ENCODE measurements at places on chromosomes 13 and 19.

DNA sequence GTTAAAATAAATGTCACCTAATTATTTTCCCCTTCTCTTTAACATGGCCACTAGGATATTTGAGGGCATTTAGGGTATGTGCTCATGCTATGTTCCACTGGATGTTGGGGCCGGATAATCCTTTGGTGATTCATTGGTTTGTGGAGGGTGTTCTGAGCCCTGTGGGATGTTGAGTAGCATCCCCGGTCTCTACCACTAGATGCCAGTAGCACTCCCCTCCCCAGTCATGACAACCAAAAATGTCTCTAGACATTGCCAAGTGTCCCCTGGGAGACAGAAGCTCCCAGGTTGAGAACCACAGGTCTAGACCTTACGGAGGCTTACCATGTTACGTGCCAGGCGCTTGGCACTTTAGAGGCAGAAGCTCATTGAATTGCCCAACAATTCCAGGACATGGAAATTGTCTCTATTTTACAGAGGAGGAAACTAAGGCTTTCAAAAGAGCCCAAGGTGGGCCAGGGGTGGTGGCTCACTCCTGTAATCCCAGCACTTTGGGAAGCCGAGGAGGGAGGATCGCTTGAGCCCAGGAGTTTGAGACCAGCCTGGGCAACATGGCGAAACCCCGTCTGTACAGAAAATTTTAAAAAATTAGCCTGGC is 14.1 kb downstream of the SHANK1 start:
- no peak for DNase-seq
- H3K27me3 ChIP-seq = peaks cover 43% of the 10 kb centered on the region
- no peak overlapping the region for H3K27ac ChIP-seq
- no peaks in the 10 kb centered on the region for H3K4me1 ChIP-seq
- no peaks in the 10 kb centered on the region for H3K36me3 ChIP-seq

DNA sequence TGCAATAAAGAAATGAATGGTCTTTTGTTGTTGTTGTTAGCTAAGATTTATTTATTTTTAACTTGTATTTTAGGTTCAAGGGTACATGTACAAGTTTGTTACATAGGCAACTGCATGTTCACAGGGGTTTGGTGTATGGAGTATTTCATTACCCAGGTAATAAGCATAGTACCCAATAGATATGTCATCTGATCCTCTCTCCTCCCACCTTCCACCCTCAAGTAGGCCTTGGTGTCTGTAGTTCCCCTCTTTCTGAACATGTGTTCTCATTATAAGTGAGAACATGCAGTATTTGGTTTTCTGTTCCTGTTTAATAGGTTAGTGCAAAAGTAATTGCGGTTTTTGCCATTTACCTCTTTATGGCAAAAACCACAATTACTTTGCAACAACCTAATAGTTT is 554.1 kb downstream of the TBC1D4 start:
- no peak overlapping the region for H3K4me3 ChIP-seq
- no peak overlapping the region for H3K27ac ChIP-seq
- no peaks in the 10 kb centered on the region for H3K4me1 ChIP-seq
- no peak for DNase-seq
- no peaks in the 10 kb centered on the region for H3K27me3 ChIP-seq
- H3K36me3 ChIP-seq = no peaks in the 10 kb centered on the region

DNA sequence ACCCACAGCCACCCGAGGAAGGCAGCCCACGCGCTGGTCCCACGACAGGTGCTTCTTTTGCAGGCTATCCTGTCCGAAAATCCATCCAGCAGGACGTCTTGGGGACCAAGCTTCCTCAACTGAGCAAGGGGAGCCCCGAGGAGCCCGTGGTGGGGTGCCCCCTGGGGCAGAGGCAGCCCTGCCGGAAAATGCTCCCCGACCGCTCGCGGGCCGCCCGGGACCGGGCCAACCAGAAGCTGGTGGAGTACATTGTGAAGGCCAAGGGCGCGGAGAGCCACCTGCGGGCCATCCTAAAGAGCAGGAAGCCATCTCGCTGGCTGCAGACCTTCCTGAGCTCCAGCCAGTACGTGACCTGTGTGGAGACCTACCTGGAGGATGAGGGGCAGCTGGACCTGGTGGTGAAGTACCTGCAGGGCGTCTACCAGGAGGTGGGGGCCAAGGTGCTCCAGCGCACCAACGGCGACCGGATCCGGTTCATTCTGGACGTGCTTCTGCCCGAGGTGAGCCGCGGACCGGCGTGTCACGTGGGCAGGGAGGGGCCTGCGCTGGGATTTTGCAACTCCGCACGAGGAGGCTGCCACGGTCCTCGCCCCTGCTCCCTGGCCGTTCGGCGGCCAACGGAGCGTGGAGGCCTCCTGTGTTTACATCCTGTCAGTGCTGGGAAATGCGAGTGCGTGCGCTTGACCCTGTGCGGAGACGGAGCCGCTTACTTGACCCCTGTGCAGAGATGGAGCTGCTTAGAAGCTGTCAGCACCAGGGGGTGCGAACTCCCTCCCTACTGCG is 12.9 kb upstream of the NDUFS7 start:
- no peak overlapping the region for H3K4me3 ChIP-seq
- H3K4me1 ChIP-seq = no peaks in the 10 kb centered on the region
- H3K36me3 ChIP-seq = peaks cover 85% of the 10 kb centered on the region
- no peak overlapping the region for H3K27ac ChIP-seq
- H3K27me3 ChIP-seq = no peaks in the 10 kb centered on the region

- H3K4me3 ChIP-seq = no peak overlapping the region
- no peak overlapping the region for H3K27ac ChIP-seq
- H3K27me3 ChIP-seq = no peaks in the 10 kb centered on the region
- DNase-seq = no peak
These were observed 8.7 kb downstream of the MEGF8 start for GRCh38 chr19:42333975-42334696.

DNA sequence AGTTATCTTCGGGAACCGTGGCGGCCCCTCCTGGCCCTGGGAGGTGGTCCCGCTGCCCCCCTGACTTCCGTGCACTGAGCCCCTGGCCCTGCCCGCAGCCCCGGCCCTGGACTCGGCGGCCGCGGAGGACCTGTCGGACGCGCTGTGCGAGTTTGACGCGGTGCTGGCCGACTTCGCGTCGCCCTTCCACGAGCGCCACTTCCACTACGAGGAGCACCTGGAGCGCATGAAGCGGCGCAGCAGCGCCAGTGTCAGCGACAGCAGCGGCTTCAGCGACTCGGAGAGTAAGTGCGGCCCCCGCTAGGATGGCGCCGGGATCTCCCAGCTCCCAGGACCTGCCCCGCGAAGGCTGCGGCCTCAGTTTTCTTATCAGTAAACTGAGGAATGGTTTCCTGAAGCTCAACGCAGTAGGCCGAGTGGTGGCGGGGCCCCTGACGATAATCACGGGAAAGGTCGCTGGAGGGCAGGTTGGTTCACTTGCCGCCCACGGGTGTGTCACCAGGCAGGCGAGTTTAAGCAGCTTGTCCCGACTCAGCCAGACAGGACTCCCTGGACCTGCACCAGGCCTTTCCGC is 924 bp downstream of the RGCC start:
- H3K27ac ChIP-seq = peak overlapping the region; percentile 66
- H3K4me3 ChIP-seq = peak overlapping the region; percentile 60
- H3K4me1 ChIP-seq = no peaks in the 10 kb centered on the region
- DNase-seq = no peak

GRCh38 chr13:88623150-88623549 is 952.0 kb downstream of the SLITRK5 start:
- no peak for DNase-seq
- no peaks in the 10 kb centered on the region for H3K36me3 ChIP-seq
- H3K4me3 ChIP-seq = no peak overlapping the region

- H3K36me3 ChIP-seq = no peaks in the 10 kb centered on the region
- H3K4me3 ChIP-seq = no peak overlapping the region
- H3K4me1 ChIP-seq = no peaks in the 10 kb centered on the region
- no peak for DNase-seq
- H3K27me3 ChIP-seq = no peaks in the 10 kb centered on the region
These were observed 186.2 kb upstream of the PCDH9 start for GRCh38 chr13:67416047-67416925.

DNA sequence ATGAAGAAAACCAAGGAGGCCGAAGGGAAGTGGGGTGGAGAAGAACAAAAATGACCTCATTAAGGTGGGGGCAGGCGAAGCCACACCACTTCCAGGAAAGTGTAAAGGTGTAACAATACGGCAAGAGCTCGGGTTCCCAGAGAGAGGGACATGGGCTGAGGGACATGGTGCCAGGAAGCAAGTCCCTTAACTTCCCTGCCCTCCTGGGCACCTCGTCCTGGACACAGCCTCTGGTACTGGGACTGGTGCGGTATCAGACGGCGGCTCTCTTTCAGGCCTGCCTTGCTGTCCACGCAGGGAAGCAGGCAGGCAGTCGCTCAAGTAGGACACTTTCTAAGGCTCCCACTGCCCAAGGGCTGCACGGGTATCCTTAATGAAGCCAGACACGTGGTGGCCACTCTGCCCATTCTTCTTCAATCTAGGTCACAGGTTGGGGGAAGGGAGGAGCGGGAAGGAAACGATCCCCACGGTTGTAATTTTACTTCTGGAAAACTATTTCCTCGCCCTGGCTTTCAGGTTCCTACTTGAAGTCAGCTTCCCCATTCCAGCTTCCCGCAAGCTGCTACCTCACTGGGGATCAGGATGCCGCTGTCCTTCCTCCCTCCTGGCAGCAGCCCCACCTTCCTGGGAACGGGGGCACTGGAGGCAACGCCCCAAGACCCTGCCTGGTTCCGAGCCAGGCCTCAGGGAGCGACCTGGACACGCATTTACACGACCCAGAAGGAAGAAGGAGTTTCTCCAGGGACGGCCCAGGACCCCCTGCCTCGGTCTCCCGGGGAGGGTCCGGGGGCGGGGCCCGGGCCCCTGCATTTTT is 1.2 kb downstream of the AP3D1 start:
- H3K4me1 ChIP-seq = peaks cover 46% of the 10 kb centered on the region
- H3K27ac ChIP-seq = peak overlapping the region; percentile 73
- peak; percentile 31 for DNase-seq

- no peak overlapping the region for H3K4me3 ChIP-seq
- no peak for DNase-seq
- H3K27ac ChIP-seq = peak overlapping the region; percentile 26
- no peaks in the 10 kb centered on the region for H3K27me3 ChIP-seq
These were observed 358.1 kb downstream of the MYO16 start for GRCh38 chr13:108987517-108987916.

DNA sequence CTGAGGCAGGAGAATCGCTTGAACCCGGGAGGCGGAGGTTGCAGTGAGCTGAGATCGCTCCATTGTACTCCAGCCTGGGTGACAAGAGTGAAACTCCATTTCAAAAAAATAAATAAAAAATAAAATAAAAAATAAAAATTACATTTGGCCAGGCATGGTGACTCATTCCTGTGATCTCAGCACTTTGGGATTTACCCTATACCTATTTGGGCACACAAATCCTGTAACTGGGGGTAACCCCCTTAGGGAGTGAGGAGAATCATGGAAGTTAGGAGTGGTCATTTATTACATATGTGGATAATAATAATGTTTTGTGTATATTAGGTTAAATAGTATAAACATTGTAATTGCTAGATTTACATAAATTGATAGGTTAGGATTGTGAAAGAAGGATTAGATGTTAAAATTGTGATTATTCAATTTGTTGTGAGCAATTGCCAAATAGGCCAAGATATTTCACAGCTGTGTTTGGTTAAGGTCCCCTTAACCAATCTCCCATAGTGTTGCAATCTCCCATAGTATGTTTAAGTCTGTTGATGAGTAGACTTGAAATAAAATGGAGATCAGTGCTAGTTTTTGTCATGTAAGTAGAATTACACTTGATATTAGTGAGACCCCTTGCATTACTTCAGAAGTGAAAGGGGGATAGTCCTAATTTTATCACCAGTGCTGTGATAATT is 30.7 kb downstream of the ZNF844 start:
- H3K27ac ChIP-seq = no peak overlapping the region
- no peaks in the 10 kb centered on the region for H3K27me3 ChIP-seq
- no peak overlapping the region for H3K4me3 ChIP-seq
- peaks cover 11% of the 10 kb centered on the region for H3K4me1 ChIP-seq

GRCh38 chr13:102035969-102036368 is 365.9 kb downstream of the FGF14 start:
- H3K4me3 ChIP-seq = no peak overlapping the region
- H3K27ac ChIP-seq = no peak overlapping the region
- no peaks in the 10 kb centered on the region for H3K36me3 ChIP-seq
- H3K27me3 ChIP-seq = no peaks in the 10 kb centered on the region

DNA sequence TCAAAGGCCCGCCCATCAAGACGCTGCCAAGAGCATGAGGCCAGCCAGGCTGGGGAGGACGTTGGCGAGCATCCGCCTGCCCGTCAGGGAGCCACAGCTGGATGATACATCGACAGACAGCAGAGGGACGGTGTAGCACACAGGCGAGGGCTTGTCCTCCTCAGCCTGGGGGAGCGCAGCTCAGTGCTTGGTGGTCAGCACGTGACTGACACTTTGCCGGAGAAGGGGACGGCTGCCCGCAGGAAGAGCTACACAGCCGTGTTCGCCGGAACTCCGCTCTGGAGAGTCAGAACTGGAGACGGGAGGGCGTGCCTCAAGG is 34.1 kb downstream of the CSNK1G2 start:
- no peaks in the 10 kb centered on the region for H3K27me3 ChIP-seq
- H3K4me3 ChIP-seq = no peak overlapping the region
- DNase-seq = no peak

DNA sequence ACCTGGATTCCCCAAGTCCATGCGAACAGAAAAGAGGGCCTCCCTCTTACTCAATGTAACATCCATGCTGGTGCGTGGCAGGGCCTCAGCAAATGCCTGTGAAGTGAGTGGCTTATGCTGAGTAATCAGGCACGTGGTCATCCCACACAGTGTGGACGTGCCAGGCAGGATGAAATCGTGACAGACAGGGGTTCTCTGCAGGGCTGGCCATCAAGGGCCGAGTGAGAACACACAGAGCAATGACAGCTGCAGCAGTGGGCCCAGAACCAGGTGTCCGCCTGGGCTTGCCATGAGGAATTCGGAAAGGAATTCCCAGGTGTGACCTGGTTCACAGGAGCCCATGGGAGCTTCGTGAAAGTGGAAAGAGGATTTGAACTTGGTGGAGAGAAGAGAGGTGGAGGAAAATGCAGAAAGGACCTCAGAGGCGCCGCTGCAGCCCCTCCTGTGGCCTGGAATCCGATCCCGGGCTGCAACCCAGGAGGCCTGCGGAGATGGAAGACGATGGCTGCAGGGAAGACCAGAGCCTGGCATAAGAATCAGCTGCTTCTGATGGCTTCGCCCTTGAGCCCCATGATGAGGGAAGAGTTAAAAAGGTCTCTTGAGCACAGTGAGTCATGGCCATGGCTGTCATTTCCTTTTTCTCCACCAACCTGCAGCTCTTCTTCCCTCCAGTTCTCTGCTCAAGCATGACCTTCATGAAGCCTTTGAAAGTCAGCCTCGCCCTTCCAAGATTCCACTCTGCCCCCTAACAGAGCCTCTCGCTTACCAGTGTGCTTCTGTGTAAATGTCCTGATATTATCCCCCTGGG is 34.6 kb upstream of the SOX1 start:
- no peak overlapping the region for H3K4me3 ChIP-seq
- H3K4me1 ChIP-seq = no peaks in the 10 kb centered on the region
- H3K36me3 ChIP-seq = no peaks in the 10 kb centered on the region
- DNase-seq = no peak
- no peak overlapping the region for H3K27ac ChIP-seq

- H3K27ac ChIP-seq = no peak overlapping the region
- no peaks in the 10 kb centered on the region for H3K4me1 ChIP-seq
- H3K27me3 ChIP-seq = no peaks in the 10 kb centered on the region
- H3K36me3 ChIP-seq = no peaks in the 10 kb centered on the region
- no peak for DNase-seq
- H3K4me3 ChIP-seq = no peak overlapping the region
These were observed 1268.7 kb upstream of the PCDH20 start for GRCh38 chr13:62684359-62684758.
